ENCODE measurements at places on chromosomes 16 and 17. TPM values are rescaled to one million over a fixed set of nuclear protein-coding genes. Genes with fewer than 3 reads are reported as not detected.
A peak's percentile ranks its signal among the peaks of the same experiment; 100 is the strongest.

DNA sequence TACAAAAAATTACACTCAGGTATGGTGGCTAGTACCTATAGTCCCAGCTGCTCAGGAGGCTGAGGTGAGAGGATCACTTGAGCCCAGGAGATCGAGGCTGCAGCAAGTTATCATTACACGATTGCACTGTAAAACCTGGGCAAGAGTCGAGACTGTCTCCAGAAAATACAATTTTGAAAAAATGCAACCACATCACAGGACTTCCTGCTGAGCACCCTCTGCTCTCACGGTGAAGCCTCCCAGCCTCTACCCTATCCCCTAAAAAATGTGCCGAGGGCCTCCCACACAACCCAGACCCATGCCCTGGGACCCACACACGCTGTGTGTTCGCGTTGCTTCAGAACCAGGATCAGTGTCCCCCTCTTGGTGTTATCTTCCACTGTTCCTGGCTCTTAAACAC lies 236.1 kb downstream of the CPPED1 start:
- no peak for DNase-seq

- DNase-seq, result no peak
Measured at GRCh38 chr16:22322021-22322471, 24.8 kb downstream of the POLR3E start.

GRCh38 chr16:88743693-88744576 lies 37.6 kb downstream of the CTU2 start:
- DNase-seq, result peak; percentile 88

DNA sequence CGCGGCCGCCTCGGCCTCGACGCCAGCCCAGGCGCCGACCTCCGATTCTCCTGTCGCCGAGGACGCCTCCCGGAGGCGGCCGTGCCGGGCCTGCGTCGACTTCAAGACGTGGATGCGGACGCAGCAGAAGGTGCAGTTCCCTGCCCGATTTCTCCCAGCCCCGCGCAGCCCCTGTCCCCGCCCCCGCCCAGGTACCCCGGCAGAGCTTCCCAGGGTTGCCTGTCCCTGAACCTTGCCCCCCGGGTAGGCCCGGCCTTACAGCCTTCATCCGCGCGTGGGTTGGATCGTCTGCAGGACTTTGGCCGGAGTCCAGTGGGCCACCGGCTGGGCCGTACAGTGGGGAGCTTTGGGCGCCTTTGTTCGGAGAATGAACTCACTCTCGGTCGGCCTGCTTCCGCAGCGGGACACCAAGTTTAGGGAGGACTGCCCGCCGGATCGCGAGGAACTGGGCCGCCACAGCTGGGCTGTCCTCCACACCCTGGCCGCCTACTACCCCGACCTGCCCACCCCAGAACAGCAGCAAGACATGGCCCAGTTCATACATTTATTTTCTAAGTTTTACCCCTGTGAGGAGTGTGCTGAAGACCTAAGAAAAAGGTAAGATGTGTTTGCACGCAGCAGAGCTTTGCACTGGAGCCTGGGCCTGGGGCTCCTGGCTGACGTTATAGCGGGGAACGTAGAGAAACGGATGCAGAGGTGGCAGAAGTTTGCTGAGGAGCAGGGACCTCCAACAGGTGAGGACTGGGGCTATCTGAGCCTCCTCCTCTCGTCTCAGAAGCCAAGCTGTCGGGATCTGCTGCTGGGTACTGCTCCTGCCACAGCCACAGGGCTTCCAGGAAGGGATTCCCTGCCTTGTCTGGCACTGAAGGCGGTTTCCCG lies 593 bp downstream of the GFER start:
- peak; percentile 67 for DNase-seq

- DNase-seq, result no peak
Measured at GRCh38 chr17:40565769-40566409, 617 bp upstream of the CCR7 start.

Gene CORO6
- 0.79 TPM for total RNA-seq

Gene MYH3
- 1.7 TPM for total RNA-seq

Gene CDH8
- not detected for total RNA-seq

- no peak for DNase-seq
Measured at GRCh38 chr16:169014-169413, 3.2 kb downstream of the HBM start.

GRCh38 chr16:78571898-78572358 lies 472.5 kb downstream of the WWOX start:
- no peak for DNase-seq

DNA sequence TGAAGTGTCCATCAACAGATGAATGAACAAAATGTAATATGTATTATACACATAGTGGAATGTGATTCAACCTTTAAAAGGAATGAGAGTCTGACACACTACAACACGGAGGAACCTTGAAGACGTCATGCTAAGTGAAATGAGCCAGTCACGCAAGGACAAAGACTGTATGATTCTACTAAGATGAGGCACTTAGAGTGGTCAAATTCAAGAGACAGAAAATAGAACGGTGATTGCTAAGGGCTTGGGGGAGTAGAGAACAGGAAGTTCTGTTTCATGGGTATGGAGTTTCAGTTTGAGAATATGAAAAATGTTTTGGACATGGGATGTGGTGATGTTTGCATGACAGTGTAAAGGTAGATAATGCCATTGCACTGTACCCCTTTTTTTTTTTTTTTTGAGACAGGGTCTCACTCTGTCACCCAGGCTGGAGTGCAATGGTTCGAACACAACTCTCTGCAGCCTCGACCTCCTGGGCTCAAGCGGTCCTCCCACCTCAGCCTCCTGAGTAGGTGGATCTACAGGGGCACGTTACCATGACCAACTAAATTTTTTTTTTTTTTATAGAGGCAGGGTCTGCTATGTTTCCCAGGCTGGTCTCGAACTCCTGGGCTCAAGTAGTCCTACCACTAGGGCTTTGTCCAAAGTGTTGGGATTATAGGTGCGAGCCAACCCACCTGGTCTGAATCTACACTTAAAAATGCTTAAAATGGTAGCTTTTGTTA lies 2.9 kb upstream of the CCDC102A start:
- peak; percentile 81 for DNase-seq

Gene ICAM2
- 4.4 TPM for total RNA-seq

GRCh38 chr16:73568769-73569168 lies 520.8 kb upstream of the ZFHX3 start:
- no peak for DNase-seq
